ENCODE measurements at places on chromosomes 6 and 20.

- DNase-seq: no peak
Measured at GRCh38 chr20:17742731-17743130, 43.0 kb downstream of the BANF2 start.

DNA sequence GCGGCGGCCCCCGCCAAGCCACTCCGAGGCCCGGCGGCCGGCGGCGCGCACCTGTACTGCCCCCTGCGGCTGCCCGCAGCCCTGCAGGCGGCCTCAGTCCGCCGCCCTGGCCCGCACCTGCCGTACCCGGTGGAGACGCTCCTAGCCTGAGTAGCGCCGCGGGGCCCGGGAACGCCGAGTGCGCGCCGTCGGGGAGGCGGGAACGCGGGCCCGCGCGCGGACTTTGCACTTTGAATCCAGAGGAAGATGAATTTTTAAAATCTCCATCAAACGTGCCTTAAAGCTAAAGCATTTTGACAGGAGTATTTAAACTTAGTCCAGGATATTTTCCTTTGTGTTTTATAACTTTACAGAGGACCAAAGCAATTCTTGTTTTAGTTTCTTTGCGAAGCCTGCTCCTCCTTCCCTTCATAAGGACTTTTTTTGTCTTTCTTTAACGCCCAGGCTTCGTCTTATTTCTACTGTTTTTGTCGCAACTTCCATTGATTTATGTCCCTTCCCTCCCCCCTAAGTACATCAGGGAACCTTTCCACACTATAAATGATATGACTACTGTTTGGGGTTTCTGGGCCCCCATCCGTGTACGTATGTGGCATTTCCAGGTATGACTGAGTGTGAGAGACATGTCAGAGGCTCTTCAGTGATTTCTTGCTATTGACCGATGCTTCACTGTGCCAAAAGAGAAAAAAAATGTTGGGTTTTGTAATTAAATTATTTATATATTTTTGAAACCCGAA is 2.0 kb downstream of the FOXQ1 start:
- peak; percentile 20 for DNase-seq

DNA sequence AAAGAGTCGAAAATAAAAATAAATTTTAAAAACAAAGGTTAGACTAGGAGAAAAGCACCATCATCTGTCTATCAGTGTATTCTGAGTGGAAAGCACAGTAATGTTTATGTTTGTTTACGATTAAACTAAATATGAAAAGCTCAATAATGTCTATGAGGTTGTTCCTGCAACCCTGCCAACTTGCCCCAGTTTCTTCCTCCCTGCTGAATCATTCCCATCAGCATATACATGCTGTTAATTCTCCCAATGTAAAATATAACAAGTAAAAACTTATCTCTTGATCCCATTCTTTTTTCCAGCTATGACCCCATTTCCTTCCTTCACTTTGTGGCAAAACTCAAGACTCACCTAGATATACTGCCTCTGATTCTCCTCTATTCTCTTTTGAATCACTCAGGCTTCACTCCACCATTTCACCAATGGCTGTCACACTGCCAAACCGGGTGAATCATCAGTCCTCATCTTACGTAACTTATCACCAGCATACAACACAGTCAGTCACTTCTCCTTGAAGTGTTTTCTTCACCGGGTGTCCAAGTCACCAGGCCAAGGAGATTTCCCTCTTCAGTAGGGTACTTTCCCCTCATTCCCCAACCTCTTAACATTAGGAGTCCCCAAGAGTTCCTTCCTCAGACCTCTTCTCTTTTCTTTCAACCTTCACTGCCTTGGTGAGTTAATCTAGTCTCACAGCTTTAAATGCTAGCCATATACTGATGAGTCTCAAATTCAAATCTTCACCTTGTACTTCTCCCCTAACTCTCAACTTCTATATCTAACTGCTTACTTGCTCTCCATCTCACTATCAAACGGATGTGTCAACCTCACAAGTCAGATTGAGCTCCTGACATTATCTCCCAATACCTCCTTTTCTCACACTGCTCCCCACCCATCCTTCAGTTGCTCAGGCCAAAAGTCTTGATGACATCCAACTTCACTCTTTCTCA is 6.2 kb downstream of the TMEM242 start:
- DNase-seq: peak; percentile 31

DNA sequence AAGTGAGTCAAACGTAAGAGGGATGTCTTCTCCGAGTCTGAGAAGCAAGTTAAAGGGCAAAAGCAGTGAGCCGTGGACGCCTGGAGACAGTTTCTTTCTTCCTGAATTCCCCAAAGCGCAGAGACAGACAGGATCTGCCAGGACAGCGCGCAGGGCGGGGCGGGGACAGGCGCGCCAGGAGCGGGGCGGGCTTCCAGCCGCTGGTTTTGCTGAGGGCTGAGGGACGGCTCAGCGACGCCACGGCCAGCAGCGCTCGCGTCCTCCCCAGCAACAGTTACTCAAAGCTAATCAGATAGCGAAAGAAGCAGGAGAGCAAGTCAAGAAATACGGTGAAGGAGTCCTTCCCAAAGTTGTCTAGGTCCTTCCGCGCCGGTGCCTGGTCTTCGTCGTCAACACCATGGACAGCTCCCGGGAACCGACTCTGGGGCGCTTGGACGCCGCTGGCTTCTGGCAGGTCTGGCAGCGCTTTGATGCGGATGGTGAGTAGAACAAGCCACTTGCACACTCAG is at the start of gene SCGN:
TSS of gene SCGN (plus strand) at position 209 of the 509 bp plus-strand sequence. CDS start at position 398, 189 bp downstream.
- DNase-seq: peak; percentile 27

- DNase-seq: no peak
Measured at GRCh38 chr6:7129360-7129759, 21.6 kb downstream of the RREB1 start.

DNA sequence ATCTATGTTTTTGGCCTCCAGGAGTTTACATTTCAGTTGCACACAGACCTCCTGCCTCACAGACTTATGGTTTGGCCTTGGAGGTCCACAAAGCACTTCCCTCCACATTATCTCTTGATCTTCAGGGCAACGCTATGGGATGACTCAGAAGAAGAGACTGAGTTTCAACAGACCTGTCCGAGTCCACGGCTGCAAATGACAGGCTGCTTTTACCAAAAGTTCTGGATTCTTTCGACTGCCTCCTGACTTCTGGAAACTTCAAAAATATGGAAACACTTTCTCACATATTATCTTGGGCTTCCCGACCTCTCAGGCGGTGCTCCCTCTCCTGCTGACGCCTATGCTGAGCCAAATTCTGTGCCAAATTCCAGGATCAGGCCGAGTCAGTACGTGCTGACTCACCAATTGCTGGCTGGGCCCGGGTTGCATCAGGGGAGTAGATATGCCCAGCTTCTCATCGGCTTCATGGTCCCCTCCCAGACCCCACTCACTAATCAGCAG is 190.2 kb downstream of the BMP7 start:
- no peak for DNase-seq

Measured in activated CD4-positive, alpha-beta T cell treated with anti-CD3 and anti-CD28 coated beads, Interleukin-2, amount 50 U/mL, for 16 hours (primary cell).